ENCODE measurements at places on chromosomes 4 and X.

DNA sequence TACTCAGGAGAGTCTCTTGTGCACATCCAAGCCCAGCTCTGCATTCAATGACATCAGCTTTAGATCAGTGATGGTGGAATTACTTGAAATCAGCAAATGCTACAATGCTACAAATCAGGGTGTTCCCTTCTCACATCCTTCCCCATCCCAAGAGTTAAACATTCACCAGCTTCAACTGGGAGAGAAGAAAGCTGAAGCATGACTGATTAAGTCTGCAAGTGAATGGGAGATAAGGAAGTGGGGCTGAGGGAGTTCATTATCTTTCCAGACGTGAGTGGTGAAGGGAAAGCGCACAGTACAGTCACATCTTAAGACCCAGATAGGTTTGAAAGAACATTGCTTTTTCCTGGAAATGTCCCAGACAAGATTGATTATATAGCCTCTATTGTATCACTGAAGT, 26.2 kb upstream of the MAP9 start:
- DNase-seq: no peak

DNA sequence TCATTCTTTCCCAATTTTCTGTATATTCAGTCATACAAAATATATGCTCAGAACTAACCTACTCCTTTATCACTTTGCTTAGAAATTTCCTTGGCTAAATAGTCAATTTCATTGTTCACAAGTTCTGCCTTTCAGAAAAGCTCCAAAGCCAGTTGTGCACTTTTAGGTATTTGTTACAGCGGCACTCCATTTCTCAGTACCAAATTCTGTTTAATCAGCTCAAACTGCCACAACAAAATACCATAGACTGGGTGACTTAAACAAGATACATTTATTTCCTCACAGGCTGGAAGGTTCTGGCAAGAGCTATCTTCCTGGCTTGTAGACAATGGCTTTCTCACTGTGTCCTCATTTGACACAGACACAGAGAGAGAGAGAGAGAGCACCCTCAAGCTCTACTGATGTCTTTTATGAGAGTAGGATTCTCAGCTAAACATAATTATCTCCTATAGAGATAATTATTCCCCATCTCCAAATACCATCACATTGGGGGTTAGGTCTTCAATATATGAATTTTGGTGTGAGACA, 188.8 kb upstream of the FSTL5 start:
- DNase-seq: no peak

GRCh38 chr4:5955201-5955821, 62.4 kb upstream of the CRMP1 start:
- no peak for DNase-seq

- no peak for DNase-seq
Measured at GRCh38 chr4:47698837-47699236, 139.0 kb downstream of the CORIN start.
